Right cardiac atrium (tissue), 5 donors: ENCODE measurements at places on chromosomes 1 and 21.

DNA sequence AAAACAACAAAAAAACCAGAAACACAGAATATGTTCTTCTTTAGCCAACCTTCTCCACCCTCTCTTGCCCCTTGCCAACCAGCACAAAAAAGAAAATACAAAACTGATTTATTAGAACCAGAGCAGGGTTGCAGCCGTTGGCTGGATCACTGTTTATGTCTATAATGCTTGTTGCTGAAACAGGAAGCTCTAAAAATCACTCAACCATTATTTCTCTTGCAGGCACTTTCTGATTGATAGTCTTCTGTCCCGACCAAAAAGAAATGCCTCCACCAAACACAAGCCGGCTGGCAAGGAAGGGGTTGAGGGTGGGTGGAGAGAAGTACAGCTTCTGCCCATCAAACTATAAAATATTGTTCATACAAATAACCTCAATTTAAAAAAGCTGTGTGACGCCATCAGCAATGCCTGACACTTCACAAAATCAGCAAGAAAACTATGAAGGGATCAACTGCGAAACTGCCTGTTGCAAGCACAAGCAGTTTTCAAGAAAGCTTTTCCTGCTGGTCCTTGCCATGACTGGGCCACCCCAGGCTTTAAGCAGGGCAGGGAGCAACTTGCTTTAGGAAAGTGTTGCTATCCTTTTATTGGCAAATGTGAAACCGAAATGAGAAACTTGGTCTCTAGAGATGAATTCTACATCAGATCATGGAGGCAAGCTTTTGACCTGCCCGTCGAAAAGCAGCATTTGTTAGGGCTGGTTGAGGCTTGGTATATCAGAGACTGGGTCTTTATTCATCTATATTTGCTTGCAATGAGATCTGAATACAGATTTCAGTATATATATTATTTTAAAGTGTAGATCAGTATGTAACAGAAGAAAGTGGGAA lies 174.2 kb downstream of the RUNX1 start:
- no peak for DNase-seq

DNA sequence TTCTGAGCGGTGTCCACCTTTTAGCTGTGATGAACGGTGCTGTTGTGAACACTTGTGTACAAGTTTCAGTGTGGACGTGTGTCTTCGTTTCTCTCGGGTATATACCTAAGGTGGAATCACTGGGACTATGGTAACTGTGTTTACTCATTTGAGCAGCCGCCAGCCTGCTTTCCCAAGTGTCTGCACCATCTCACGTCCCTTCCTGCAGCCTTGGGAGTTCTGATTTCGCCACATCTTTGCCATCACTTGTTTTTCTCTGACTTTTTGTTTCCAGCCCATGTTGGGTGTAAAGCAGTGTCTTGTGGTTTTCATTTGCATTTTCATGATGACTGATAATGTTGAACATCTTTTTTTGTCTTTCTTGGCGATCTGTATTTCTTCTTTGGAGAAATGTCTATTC lies 40.4 kb downstream of the COL18A1 start:
- DNase-seq, result peak; percentile 6

- DNase-seq, result no peak
Measured at GRCh38 chr1:92623187-92623778, 136.6 kb upstream of the GFI1 start.

DNA sequence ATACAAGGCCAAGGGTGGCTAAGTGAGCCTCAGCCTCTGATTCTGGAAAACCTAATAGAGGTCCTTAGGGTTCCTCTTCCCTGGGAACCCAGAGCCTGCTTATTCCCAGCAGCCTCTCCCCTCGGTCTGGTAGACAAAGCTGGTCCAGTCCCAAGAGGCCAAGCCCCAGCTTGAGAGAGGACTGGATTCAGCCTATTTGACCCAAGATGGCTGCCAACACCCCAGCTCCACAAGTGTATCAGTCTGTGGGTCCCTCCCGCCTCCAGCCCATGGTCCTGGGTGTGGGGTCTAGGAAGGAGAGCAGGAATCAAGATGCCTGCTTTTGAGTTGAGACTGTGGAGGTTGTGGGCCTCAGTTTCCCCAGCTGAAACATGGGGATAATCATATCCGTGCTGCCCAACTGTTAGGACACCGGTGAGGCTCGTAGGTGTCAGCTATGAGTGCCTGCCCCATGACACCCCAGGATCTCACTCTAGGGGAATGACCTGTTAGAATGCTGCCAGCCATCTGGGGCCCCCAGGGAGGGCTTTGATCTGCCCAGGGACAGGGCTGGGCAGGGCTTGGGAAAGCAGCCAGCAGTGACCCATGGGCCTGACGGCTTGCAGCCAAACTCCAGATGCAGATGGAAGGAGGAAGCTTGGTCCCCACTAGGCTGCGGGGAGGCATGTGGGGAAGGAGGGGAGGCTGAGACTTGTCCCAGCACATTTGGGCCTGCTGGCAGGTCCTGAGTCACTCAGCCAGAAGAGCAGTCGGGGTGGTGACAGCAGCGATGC lies 45.4 kb downstream of the NUAK2 start:
- DNase-seq, result no peak

- no peak for DNase-seq
Measured at GRCh38 chr1:225451840-225452515, 24.1 kb upstream of the LBR start.

DNA sequence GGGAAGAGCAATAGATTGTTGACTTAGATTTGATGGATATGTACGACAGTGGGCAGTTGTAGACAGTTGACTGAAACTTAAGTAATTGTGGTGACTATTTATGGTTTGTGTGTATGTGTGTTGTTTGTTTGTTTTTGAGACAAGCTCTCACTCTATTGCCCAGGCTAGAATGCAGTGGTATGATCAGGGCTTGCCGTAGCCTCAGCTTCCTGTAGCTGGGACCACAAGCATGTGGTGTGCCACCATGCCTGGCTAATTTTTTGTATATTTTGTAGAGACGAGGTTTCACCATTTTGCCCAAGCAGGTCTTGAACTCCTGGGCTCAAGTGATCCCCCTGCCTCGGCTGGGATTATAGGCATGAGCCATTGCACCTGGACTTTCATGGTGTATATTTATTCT lies 9.8 kb downstream of the SDHC start:
- DNase-seq, result no peak

- DNase-seq, result no peak
Measured at GRCh38 chr1:56533621-56534020, 45.7 kb downstream of the PLPP3 start.

GRCh38 chr1:112713466-112714312 lies 1.4 kb downstream of the PPM1J start:
- DNase-seq, result no peak

DNA sequence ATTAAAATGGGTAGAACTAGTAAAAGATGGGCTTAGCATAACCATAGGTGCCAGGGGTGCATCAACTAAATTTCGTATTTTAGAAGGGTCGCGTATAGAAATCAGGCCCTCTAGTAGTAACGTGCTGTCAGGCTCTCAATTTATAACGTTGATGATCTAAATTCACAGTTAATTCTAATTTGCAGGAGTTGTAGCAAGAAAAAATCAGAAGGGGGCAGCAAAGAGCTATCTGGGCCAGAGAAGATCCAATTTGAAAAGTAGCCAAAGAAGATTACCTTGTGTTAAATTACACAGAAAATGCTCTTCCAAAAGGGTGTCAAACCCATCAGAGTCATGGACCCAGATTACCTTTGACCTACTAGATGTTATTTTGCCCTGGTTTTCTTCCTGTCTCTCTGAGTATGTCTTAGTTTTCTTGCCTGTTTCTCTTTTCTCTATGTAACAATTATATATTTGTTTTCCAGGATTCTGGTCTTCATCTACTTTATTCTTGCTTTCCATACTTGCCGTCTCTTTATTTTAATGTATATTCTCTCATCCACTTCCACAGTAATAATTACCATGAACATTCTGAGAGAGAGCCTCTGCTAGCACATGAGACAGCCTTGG lies 1030.9 kb downstream of the AMY1C start:
- DNase-seq, result no peak

DNA sequence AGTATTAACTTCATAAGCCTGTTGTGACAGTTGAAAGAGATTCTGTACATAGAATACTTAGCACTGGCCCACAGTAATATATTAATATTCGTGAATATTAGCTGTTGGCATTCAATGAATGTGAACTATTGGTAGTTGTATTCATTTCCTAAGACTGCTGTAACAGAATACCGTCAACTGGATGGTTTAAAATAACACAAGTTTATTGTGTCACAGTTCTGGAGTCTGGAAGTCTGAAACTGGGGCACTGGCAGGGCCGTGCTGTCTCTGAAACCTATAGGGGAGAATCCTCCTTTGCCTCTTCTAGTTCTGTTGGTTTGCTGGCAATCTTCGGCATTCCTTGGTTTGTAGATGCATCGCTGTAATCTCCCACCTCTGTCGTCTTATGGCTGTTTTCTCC lies 47.5 kb downstream of the OLFML3 start:
- DNase-seq, result no peak

- peak; percentile 33 for DNase-seq
Measured at GRCh38 chr1:218351391-218352074, 6.4 kb downstream of the TGFB2 start.

GRCh38 chr1:39317111-39317510 lies 112.6 kb downstream of the MACF1 start:
- no peak for DNase-seq

GRCh38 chr1:161008869-161009510 lies 12.0 kb downstream of the F11R start:
- DNase-seq, result no peak

DNA sequence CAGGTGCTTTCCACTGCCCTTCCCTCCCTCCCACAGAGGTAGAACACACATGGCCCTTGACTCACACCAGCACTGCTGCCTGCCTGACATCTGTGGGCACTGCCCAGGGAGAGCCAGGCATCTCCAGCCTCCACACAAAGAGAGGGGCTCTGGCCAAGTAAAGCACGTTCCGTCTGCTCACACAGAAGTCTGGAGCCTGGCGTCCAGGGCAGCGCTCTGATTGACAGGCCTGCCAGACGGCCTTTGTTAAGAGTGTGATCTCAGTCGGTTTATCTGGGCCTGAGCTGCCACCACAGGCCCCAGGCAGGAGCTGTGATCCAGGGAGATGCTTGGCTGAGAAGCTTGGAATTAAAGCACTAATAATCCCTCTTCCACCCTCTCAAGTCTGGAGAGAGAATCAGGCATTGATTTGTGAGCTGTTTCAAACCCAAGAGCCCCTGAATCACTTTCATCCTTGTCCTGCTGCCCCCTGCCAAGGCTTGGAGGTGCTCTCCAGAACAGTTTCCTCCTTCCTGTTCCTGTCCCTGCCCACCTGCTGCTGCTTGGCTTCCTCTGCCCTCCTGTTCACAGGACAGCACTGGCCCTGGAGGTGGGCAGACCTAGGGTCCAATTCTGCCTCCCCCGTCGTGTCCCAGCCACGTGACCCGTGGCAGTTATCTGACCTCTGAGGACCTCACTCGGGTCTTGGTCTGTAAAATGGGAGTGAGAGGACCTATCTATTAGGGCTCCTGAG lies 3.7 kb downstream of the DMRTB1 start:
- no peak for DNase-seq

DNA sequence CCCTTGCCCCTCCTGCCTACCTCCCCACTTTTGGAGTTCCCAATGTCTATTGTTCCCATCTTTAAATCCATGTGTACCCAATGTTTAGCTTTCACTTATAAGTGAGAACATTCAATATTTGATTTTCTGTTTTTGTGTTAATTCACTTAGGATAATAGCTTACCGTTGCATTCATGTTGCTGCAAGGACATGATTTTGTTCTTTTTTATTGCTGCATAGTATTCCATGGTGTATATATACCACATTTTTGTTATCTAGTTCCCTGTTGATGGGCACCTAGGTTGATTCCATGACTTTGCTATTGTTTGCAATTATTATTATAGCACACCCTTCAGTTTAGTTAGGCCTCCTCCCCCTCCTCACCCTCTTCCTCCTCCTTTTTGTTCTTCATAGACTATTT lies 33.5 kb upstream of the ADAR start:
- DNase-seq, result no peak
